ENCODE measurements at places on chromosomes 7 and 10.

- DNase-seq, result no peak
Measured at GRCh38 chr10:122487174-122487765, 25.9 kb downstream of the HTRA1 start.

DNA sequence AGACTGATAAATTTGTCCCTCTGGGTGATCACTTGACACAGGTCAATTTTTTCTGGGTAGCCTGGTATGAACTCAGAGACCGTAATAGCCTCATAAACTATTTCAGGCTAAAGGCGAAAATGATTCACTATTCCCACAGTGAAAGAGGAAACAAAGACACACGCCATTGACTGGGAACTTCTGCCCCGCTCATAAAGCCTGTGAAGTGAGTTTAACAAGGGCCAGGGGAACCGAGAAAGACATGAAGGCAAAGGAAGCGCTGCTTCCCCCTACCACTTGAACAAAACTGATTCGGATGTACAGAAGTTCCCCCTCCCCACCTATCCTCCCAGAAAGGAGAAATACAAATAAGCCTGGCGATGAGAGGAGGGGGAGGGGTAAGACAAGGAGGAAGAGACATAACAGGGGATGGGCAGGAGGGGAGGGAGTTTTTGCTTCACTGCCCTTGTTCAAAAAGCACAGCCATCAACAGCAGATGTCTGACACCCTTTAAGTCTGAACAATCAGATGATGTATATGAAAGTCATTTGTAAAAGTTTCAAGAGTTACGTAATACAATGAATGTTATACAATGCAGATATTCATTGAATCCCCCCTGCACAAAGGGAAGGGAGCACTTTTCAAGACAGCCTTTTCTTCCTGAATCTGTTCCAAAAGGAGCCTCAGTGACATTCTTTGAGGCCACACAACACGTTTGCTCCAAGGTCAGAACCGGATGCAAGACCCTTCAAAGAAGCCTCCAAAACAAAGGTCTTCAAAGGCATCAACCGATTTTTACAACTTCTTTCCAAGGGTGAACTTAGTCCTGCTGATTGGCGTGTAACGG, 734 bp downstream of the ABCB4 start:
- DNase-seq, result peak; percentile 76

DNA sequence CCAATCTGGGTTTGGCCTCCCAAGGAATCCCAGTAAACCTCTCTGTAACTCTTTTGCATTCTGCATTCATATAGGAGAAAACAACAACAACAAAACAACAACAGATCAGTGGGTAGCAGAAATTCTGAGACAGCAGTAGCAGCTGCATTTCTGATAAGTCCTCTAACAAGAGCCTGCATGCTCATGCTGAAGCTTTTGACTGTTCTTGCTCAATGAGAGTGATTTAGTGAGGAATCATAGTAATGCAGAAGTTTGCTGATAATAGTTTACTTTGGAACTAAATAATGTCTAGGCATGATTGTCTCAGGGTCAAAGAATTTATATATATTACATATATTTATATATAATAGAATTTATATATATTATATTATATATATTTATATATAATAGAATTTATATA, 35.2 kb downstream of the BMPER start:
- DNase-seq, result no peak

DNA sequence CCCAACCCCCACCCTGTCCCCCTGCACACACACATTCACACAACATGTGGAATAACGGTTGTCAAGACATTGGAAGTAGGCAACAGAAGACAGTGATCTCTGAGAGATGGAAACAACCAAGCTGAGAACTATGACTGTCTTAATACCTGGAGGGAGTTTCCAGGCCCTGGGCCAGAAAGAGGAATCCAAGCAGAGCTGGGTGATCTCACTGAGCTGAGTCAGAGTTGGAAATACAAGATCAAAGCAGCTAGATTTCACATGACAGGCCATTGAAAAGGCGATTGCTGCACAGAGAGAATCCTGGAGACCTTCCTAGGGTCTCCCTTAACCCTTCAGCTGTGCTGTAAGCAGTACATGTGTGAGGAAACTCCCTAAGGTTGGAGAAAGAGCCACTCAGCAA, 165.8 kb upstream of the PRSS1 start:
- DNase-seq, result peak; percentile 69

DNA sequence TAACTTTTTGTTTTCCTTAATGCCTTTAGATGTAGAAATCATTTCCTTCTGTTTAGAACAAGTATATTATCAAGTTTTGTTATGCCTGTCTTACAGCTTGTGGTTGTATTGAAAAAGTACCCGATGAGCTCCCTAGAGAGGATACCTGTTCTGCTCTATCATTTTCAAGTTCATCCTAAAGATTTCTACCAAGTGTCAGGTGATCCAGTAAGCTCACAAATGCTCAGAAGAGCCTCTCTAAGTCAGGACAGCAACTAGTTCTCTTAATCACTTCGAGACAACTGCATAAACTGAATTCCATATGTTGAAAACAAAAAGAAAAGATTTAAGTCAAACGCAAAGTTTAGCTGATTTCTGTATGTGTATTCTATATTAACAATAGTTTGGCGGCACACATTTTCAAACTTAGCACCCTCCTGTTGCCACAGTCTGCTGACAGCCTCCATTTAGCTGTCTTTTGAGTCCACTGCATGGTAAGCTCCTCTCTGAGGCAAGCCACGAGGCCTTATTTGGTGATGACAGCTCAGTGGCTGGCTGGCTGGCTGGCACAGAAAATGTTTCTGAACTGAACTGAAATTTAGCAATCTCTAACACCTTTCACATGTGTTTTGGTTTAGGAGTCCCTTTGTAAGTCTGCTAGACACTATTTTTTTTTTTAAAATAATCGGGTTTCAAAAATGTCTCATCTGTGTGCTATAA, 59.4 kb downstream of the SEMA3C start:
- DNase-seq, result no peak

GRCh38 chr10:119350502-119351097, 143.2 kb downstream of the GRK5 start:
- no peak for DNase-seq

DNA sequence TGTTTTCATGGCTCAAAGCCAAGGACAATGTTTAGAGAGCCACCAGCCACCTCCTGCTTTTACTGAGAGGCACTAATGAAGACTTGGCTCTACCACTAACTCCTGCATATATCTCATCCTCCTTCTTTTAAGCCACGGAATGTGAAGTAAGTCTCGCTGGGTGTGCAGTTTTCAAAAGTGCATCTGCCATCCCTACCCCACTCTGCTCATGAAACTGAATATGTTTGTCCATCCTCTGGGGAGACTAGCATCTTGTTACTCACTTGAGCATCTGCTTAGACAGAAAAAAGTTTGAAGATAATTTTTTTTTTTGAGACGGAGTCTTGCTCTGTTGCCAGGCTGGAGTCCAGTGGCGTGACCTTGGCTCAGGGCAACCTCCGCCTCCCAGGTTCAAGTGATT, 40.8 kb downstream of the EPDR1 start:
- no peak for DNase-seq

DNA sequence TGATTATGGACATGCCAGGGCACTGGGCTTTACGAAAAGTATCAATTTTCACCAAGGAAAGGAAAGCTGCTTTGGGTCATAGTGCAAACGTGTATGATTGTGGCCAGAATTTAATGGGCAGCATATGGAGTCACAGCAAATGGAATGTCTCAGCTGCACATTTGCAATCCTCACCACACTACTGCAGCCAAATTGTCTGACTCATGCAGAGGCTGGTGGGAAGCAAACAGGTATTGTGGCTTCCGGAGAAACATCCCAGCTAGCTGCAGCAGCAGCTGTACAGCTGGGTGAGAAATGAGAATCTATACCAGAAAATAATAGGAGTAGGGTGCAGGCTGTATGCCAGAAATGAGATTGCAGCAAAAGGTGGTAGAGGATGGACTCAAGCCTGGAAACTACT, 374.7 kb upstream of the VWC2 start:
- DNase-seq, result peak; percentile 69

DNA sequence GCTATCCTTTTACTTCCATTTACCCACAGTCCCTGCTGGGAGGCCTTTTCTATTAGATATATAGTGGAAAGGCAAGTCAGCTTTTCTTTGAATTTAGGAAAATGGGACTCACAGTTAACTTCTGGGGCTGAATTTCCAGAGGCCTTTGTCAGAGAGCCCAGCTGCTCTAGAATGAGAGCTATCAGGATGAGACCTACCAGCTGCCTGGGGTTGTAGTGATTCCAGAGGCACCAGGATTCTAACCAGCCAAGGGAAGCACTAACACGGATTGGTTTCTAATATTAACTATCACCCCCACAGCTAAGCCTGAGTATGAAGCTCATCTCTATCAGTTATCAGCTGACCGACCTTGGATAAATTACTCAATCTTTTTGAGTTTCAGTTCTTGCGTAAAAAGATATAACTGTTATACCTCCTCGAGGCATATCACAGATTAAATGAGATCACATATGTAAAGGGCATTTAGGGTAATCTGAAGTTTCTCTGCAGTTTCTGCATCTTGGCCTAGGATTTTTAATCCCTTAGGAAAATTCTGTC, 56.6 kb upstream of the CALD1 start:
- DNase-seq, result no peak

DNA sequence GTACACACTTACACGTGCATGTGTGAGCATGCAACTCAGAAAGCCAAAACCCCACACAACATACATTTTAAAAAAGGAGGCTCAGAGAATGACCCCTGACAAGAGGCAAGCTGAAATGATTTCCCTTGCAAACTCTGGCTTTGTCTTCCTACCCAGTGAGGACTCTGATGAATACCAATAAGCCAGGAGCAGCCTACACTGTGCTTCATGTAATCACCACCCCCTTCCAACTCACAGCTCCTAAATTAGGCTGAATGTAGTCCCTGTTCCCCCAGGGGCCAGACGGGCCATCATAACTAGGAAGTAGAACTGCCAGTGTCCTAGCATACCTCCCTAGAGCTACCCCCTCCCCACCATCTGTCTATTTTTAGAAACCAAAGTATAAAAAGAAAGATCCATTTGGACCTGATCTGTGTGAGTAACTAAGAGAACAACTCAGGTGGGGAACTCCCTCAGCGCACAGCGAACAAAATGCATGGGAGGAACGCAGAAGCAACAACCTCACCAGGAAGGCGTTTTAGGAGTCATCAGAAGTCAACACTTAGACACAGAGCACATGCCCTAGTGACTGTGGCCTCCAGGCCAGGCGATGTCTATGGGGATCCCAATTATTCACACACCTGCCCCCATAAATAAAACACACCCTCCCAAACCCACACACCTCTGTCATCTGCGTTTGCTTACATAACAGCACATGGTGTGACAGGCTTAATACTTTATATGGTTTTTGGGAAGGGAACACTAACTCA, 1.9 kb downstream of the DGKI start:
- no peak for DNase-seq

GRCh38 chr7:95002775-95003174, 95.4 kb downstream of the PPP1R9A start:
- DNase-seq, result no peak
